ENCODE measurements at places on chromosomes 11 and 22.

DNA sequence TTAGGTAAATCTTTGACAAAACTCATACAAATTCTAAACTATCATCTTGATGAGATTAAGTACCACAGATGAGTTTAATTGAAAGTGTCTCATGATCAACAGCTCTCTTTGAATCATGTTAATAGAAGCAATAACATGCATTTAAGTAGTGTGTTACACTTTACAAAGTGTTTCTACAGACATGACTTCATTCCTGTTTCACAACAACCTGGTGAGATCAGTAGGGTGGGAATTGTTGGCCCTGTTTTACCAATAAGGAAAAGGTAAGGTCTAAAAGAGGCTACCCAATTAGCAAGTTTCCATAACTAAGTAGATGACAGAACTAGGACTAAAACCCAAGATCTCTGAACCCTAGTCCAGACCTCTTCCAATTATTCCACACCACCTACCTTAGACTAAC, 12.7 kb upstream of the PRSS23 start:
- no peaks in the 10 kb centered on the region for H3K4me1 ChIP-seq
- no peak for DNase-seq
- H3K27ac ChIP-seq, result no peak overlapping the region

DNA sequence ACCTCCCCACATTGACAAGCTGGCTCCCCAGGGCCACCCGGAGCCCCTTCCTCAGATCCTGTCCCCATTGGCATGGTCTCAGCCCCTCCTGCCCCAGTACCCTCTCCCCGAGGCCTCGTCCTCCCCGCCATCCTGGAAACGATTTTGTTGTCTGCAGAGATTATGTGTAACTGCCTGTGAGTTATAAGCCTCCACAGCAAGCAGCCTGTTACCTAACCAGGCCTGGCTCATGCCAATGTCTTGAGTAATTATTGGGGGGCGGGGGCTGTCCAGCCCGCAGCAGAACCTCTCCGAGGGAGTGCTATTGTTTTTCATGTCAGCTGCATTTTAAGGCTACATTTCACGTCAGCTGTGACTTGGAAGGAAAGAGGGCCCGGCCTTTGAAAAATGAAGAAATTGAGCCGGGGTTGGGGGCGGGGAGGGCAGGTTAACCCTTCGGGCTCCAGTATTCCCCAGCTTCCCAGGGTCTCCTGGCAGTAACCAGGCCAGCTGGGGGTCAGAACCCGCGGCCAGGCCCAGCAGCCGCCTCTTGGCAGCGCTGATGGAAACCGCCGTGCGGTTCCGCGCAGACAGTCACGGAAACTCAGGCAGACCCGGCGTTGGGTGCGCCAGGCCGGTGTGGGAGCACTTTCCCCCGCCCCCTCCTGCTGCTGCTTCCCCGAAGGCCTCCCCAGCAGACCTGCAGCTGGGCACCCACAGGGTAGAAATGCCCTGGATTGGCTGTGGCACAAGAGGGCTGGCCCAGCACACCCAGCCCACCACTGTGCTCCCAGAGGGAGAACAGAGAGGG, 59.5 kb downstream of the CDKN1C start:
- no peak overlapping the region for H3K4me3 ChIP-seq
- peak overlapping the region; percentile 60 for H3K27ac ChIP-seq
- DNase-seq, result no peak
- no peaks in the 10 kb centered on the region for H3K27me3 ChIP-seq
- H3K36me3 ChIP-seq, result no peaks in the 10 kb centered on the region

- H3K27ac ChIP-seq, result no peak overlapping the region
- no peak for DNase-seq
- no peaks in the 10 kb centered on the region for H3K36me3 ChIP-seq
- no peak overlapping the region for H3K4me3 ChIP-seq
- no peaks in the 10 kb centered on the region for H3K27me3 ChIP-seq
These were observed 127.8 kb downstream of the CHST1 start for GRCh38 chr11:45537614-45538013.

DNA sequence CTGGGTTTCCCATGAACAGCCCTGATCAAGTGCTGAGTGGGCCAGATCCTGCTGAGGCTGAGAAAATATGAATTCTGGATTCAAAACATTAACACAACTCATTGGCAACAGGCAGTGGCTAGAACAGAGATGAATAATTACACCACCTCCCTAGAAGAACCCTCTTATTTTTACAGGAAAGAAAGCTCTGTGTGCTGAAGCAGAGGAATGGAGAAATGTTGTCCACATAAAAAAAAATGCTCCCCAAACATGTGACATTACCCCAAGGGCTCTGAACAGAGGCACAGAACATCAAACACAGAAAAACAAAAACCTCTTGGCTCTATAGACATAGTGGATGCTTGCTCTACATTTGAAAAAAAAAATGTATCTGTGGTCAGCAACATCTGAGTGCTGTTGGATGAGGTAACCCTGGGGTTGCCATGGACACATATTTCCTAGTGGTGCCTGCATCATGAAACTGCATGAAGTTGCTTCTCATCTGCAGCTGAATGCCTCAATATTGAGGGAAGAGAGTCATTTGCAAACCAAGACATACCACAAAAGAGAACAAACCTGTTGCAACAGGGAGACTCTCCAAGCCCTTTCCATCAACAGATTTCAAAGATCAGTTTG, 98.8 kb downstream of the SNX19 start:
- no peak overlapping the region for H3K4me3 ChIP-seq
- no peak overlapping the region for H3K27ac ChIP-seq

DNA sequence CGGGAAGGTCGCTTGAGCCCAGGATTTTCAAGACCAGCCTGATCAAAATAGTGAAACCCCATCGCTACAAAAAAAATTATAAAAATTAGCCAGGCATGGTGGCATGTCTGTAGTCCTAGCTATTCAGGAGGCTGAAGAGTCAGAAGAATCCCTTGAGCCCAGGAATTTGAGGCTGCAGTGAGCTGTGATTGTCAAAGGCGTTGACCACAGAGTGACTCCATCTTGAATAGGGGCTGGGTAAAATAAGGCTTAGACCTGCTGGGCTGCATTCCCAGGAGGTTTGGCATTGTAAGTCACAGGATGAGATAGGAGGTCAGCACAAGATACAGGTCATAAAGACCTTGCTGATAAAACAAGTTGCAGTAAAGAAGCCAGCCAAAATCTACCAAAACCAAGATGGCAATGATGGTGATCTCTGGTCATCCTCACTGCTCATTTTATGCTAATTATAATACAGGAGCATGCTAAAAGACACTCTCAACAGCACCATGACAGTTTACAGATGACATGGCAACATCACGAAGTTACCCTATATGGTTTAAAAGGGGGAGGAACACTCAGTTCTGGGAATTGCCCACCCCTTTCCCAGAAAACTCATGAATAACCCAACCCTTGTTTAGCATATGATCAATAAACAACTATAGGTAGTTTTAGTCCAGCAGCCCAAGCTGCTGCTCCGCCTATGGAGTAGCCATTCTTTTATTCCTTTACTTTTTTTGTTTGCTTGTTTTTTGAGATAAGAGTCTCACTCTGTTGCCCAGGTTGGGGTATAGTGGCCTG, 2.8 kb upstream of the RDX start:
- DNase-seq, result no peak
- H3K27me3 ChIP-seq, result no peaks in the 10 kb centered on the region

- H3K27me3 ChIP-seq, result no peaks in the 10 kb centered on the region
- H3K4me3 ChIP-seq, result no peak overlapping the region
- H3K27ac ChIP-seq, result no peak overlapping the region
- H3K4me1 ChIP-seq, result no peaks in the 10 kb centered on the region
These were observed 42.2 kb downstream of the NUP98 start for GRCh38 chr11:3755151-3755550.

- H3K36me3 ChIP-seq, result no peaks in the 10 kb centered on the region
- H3K27me3 ChIP-seq, result no peaks in the 10 kb centered on the region
- DNase-seq, result no peak
- no peak overlapping the region for H3K27ac ChIP-seq
These were observed 1.4 kb downstream of the POU2AF2 start for GRCh38 chr11:111246956-111247355.

- H3K4me1 ChIP-seq, result no peaks in the 10 kb centered on the region
- DNase-seq, result no peak
- H3K36me3 ChIP-seq, result peaks cover 15% of the 10 kb centered on the region
- no peak overlapping the region for H3K4me3 ChIP-seq
- no peaks in the 10 kb centered on the region for H3K27me3 ChIP-seq
These were observed 14.4 kb upstream of the ST3GAL4 start for GRCh38 chr11:126340960-126341606.

DNA sequence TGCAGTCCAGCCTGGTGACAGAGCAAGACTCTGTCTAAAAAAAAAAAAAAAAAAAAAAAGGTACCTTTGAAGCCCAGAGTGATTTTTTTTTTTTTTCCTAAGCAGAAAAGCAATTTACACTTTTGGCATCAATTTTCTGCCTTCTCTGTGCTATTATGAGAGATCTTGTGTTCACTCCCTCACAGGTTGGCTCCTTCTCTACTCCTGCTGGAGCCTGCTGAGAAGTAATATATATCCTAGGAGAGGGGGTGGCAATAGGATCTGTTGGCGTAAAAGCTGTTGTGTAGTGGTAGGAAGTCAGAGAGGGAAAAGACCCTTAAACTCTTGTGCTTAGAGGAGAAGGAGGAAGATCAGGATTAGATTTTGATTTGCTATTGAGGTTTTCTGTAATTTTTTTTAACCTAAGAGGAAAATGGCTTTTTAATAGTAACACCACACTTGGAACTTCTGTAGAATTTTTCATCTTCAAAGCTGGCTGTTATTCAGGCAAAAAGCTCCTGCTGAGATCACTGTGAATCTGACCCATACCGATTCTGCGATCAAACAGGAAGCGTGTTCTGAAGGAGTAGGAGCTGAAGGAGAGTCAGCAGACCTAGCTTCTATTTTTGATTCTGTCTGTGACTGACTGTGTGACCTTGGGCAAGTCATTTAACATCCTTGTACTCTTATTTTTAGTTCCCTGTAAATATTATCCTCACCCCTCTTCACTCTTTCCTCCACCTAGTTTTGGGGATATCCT, 77.7 kb downstream of the TRIM44 start:
- no peaks in the 10 kb centered on the region for H3K4me1 ChIP-seq
- H3K27me3 ChIP-seq, result no peaks in the 10 kb centered on the region

DNA sequence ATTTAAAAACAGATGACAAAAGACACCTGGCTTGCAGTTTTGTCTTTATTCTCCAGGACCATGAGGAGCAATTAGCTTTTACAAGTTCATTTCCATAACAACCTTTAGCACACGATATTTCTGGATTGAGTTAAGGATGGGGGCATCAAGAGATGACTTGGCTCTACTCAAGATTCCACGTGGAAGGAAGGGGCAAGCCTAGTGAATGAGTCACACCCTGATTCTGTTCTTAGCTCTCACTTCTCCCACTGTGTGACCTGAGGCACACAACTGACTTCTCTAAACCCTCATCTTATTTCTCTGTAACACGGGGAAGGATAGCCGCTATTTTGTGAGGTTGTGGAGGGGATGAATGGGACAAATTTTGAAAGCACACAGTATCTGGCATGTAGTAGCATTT, 185.5 kb downstream of the KIRREL3 start:
- no peak overlapping the region for H3K4me3 ChIP-seq
- H3K4me1 ChIP-seq, result no peaks in the 10 kb centered on the region
- no peak for DNase-seq
- H3K27me3 ChIP-seq, result no peaks in the 10 kb centered on the region
- H3K36me3 ChIP-seq, result no peaks in the 10 kb centered on the region

GRCh38 chr11:84894666-84895065, 732.5 kb downstream of the DLG2 start:
- DNase-seq, result no peak
- no peak overlapping the region for H3K27ac ChIP-seq
- H3K27me3 ChIP-seq, result no peaks in the 10 kb centered on the region
- H3K4me1 ChIP-seq, result no peaks in the 10 kb centered on the region
- no peak overlapping the region for H3K4me3 ChIP-seq

- H3K27ac ChIP-seq, result no peak overlapping the region
- no peaks in the 10 kb centered on the region for H3K27me3 ChIP-seq
- no peak for DNase-seq
- no peak overlapping the region for H3K4me3 ChIP-seq
- no peaks in the 10 kb centered on the region for H3K4me1 ChIP-seq
- no peaks in the 10 kb centered on the region for H3K36me3 ChIP-seq
These were observed 930.7 kb downstream of the BRD1 start for GRCh38 chr22:48896766-48897644.

DNA sequence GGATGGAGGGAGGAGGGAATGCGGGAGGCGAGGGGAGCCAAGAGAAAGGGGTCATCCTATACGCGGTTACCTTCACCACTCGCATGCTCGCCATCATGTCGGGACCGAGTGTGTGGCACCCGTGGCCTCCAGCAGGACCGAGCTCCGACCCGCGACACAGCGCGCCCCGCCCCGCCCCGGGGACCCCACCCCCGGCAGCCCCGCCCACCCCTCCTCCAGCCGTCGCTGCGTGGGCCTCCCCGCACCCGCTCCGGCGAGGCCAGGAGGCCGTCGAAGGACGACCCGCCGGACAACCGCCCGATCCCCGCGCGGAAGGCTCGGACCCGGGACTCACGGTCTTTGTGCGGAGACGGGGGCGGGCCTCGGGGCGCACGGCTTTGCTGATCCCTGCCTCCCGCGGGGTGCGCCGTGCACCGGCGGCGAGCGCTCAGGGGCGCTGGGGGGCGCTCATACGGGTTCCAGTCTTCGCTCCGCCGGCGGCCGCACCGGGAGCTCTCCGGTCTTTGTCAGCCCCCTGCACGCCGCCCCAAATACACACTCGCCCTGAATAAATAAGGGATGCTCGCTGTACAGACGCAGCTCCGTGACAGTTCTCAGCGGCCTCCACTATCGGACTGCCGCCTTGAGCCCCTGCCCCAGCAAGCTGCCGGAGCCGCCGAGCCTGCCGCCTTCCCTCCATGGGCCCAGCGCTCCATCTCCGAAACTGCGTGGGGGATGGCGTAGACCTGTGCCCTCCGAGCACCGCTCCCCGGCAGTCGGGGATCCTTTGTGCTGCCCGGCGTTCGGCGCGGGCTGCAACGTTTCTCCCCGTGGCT, at the start of gene UBE2L6:
Gene UBE2L6, minus strand, starts transcription at position 158 of the 815 bp plus-strand sequence. Its CDS starts 61 bp downstream, at position 97.
- H3K4me1 ChIP-seq, result no peaks in the 10 kb centered on the region
- H3K27ac ChIP-seq, result peak within 1 kb of the TSS; percentile 89
- H3K36me3 ChIP-seq, result no peaks in the 10 kb centered on the region
- peak; percentile 89 for DNase-seq
- H3K4me3 ChIP-seq, result peak within 1 kb of the TSS; percentile 97

GRCh38 chr11:87428266-87428665, 390.5 kb downstream of the TMEM135 start:
- no peak for DNase-seq
- H3K36me3 ChIP-seq, result no peaks in the 10 kb centered on the region
- no peaks in the 10 kb centered on the region for H3K27me3 ChIP-seq
- no peak overlapping the region for H3K4me3 ChIP-seq
- no peak overlapping the region for H3K27ac ChIP-seq
- no peaks in the 10 kb centered on the region for H3K4me1 ChIP-seq

GRCh38 chr11:118275176-118275575, 11.1 kb upstream of the MPZL2 start:
- H3K4me3 ChIP-seq, result no peak overlapping the region
- no peak overlapping the region for H3K27ac ChIP-seq
- H3K4me1 ChIP-seq, result no peaks in the 10 kb centered on the region
- DNase-seq, result no peak
- no peaks in the 10 kb centered on the region for H3K36me3 ChIP-seq

- no peaks in the 10 kb centered on the region for H3K27me3 ChIP-seq
- H3K4me1 ChIP-seq, result no peaks in the 10 kb centered on the region
- H3K27ac ChIP-seq, result no peak overlapping the region
- no peaks in the 10 kb centered on the region for H3K36me3 ChIP-seq
These were observed 33.2 kb upstream of the PAX6 start for GRCh38 chr11:31844351-31844750.

Data from Peyer's patch (tissue), 4 donors.